ENCODE measurements at places on chromosomes 11 and 22.

DNA sequence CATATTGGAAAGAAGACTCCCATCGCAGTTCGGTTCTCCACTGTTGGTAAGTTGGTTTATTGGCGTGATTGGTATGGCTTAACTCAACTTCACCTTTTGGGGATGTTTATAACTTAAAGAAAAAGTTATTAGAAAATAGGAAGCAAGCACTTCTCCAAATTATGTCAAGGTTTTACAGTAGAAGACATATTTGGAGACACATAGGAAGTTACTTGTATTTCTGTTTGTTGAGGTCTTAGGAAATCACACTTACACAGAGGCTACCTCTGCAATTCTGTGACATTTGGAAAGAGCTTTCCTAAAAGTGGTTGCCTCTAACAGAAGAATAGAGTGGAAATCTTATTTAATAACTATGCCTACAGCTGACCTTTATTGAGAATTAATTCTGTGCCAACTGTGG, 12.3 kb downstream of the CAT start:
- no peak for DNase-seq

- no peak for DNase-seq
These were observed 38.6 kb upstream of the LMO2 start for GRCh38 chr11:33930317-33931021.

DNA sequence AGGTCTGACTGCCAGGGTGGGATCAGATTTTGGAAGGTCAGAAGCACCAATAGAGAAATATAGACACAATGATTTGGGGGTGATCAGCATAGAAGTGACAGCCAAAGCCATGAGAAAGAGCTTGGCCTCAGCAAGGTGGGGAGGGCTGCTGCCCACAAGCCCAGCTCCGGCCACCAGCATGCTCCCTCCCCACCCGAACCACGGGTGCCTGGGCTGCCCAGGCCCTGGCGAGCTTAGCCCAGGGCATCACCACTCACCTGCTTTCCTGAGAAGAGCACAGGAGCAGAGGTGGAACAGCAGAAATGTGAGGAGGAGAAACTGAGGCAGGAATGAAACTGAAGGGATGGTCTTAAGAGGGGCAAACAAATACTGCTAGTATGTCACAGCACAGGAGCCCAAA, 48.8 kb downstream of the LRFN4 start:
- DNase-seq = no peak

GRCh38 chr11:131624531-131624930, 254.1 kb downstream of the NTM start:
- DNase-seq = no peak

DNA sequence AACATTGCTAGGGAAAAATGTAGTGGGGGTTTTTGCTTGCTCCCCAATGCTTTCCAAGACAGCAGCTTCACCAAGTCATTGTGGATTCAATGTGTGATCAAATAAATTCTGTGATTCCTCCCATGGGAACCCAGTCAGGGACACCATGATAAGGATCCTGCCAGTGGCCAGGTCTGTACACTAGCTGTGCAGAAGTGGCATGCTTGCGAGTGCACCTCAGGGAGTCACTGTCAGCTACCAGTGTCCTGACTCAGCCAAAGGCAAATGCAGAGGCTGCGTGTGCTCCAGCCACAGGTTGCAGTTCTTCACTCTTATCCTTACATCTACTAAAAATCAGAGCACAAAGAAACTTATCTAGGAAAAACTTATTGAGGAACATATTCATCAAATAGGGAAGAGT, 9.4 kb upstream of the ACRV1 start:
- no peak for DNase-seq

DNA sequence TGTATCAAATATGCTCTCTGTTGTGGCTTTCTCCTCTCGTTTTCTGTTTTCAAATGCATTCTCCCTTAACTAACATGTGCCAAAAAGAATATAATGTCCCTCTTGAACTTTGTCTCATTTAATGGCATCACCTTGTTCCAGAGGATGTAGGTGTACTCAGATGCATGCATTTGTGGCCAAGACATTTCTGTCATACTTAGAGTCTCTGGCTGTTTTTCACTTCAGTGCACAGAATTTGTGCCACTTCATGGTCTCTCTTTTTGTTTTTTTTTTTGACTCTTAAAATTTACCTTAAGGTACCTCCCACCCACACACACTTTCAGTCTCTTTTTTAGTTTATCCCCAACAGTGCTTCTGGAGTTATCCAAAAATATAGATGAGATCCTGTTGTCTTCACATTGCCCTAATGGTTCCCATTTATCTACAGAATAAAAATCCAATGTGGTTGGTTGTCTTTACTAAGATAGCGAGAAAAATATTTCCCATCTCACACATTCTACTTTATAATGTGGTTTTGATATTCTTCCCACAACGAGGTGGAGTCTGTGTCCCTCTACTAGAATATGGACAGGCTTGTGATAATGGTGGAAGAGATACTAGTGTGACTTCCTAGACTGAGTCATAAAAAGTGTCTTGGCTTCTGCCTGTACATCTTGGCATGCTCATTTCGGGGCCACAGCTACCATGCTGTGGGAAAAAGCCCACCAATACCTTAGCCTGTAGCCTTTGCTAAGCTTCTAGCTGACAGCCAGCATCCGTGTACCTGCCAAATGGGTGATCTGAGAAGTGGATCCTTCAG, 125.8 kb downstream of the DDX10 start:
- no peak for DNase-seq

DNA sequence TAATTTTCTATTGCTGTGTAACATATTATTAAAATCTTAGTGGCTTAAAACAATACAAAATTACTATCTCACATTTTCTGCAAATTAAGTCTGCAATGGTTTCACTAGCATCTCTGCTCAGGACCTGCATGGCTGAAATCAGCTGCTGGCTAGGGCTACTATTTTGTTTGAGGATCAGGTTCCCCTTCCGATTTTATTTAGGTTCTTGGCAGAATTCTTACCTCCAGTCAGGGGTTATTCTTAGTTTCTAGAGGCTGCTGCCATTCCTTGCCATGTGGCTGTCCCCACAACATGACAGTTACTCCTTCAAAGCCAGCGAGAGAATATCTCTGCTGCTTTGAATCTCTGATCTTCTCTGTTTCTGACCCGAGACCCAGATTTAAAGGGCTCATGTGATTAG, 424.5 kb upstream of the ANO5 start:
- no peak for DNase-seq

- DNase-seq = no peak
These were observed 1.3 kb downstream of the RAB38 start for GRCh38 chr11:88173956-88174355.

GRCh38 chr22:43789452-43789851, 22.7 kb downstream of the EFCAB6 start:
- DNase-seq = peak; percentile 34

Data from retinal pigment epithelial cell (primary cell).